ENCODE measurements at places on chromosomes 3 and 15. TPM values are rescaled to one million over a fixed set of nuclear protein-coding genes. Genes with fewer than 3 reads are reported as not detected.
A peak's percentile ranks its signal among the peaks of the same experiment; 100 is the strongest.

Gene RAB6B
- 49.2 TPM for total RNA-seq

Gene ANKUB1
- total RNA-seq, result not detected

Gene TM4SF4
- total RNA-seq, result 0.46 TPM

DNA sequence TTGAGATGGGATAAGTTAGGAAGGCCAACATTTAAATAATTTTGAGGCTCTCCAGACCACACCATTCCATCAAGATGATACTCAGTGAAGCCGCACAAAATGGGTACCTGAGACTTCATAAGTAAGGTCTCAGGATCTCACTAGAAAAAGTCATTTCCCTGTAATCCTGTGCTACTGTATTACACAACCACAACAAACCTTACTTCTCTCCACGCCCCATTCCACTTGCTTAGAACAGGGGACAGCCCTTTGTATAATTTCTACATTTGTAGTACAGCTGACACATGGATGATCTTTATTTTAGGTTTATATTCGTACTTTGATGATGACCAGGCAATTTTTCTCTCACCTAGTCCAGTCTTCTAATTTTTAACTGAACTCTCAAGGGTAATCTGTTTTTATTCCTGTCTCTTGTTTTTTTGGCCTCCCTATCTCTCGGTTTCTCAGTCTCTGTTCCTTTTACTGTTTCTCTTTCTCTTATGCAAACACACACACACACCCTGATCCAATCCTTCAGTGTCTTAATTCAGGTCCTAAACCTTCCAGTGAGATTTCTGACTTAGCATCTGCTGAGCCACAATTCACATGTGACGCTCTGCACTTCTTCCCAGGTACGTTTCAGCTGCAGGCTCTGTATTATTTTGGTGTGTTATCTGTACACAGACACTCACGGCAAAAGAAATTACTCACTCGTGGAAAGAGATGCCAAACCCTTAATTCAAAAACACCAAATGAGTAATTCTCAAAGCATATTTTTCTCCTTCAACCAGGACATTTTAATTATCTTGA is 223.2 kb upstream of the THBS1 start:
- no peak for DNase-seq
- no peak overlapping the region for H3K27ac ChIP-seq
- H3K4me1 ChIP-seq, result no peaks in the 10 kb centered on the region
- H3K36me3 ChIP-seq, result no peaks in the 10 kb centered on the region

GRCh38 chr3:123085293-123085931 is 18.6 kb downstream of the PDIA5 start:
- peaks cover 64% of the 10 kb centered on the region for H3K4me1 ChIP-seq
- no peaks in the 10 kb centered on the region for H3K27me3 ChIP-seq
- peak overlapping the region; percentile 74 for H3K27ac ChIP-seq

- DNase-seq, result no peak
- H3K4me1 ChIP-seq, result peaks cover 16% of the 10 kb centered on the region
- H3K36me3 ChIP-seq, result no peaks in the 10 kb centered on the region
- H3K27me3 ChIP-seq, result no peaks in the 10 kb centered on the region
- peak overlapping the region; percentile 61 for H3K4me3 ChIP-seq
Measured at GRCh38 chr3:12992629-12993516, 80.4 kb downstream of the IQSEC1 start.

DNA sequence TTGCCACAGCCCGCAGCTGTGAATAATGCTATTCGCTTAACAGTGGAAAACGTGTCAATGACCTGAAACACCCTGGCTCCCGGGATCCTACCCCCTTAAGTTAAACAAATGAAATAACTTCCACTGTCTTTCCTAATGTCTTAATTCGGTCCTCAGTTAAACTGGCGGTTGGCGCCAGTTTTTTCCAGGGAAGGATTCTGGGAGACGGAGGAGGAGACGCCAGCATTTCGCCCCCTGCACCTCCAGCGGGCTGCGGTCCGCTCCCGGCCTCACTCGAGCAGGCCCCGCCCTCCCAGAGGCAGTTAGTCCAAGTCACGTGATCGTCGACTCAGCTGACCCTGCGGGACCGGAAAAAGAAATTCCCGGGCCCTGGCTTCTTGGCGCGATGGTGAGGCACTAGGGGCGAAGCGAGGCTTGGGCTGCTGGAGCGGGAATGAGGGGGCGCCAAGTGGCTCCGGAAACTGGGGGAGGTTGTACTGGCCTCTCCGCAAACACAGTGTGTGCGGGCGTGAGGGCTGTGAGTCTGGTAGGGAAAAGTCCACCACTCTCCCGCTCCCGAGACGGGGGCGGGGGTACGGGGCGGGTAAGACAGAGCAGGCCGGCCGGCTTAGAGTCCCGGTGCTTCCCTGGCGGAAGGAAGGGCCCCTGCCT is at the start of gene COMMD4:
TSS of gene COMMD4 (plus strand) at position 359 of the 651 bp plus-strand sequence. CDS start at position 386, 27 bp downstream.
- H3K27me3 ChIP-seq, result no peaks in the 10 kb centered on the region
- peak within 1 kb of the TSS; percentile 91 for H3K27ac ChIP-seq
- no peaks in the 10 kb centered on the region for H3K36me3 ChIP-seq
- peak; percentile 56 for DNase-seq
- peaks cover 12% of the 10 kb centered on the region for H3K4me1 ChIP-seq
- peak within 1 kb of the TSS; percentile 81 for H3K4me3 ChIP-seq

GRCh38 chr3:119630128-119630879 is 30.1 kb downstream of the POPDC2 start:
- H3K4me1 ChIP-seq, result no peaks in the 10 kb centered on the region
- DNase-seq, result no peak
- H3K27me3 ChIP-seq, result peaks cover 2% of the 10 kb centered on the region
- no peaks in the 10 kb centered on the region for H3K36me3 ChIP-seq
- H3K27ac ChIP-seq, result no peak overlapping the region

GRCh38 chr3:64972793-64973192 is 285.0 kb upstream of the ADAMTS9 start:
- DNase-seq, result no peak
- no peaks in the 10 kb centered on the region for H3K36me3 ChIP-seq
- no peaks in the 10 kb centered on the region for H3K4me1 ChIP-seq
- H3K27ac ChIP-seq, result no peak overlapping the region

DNA sequence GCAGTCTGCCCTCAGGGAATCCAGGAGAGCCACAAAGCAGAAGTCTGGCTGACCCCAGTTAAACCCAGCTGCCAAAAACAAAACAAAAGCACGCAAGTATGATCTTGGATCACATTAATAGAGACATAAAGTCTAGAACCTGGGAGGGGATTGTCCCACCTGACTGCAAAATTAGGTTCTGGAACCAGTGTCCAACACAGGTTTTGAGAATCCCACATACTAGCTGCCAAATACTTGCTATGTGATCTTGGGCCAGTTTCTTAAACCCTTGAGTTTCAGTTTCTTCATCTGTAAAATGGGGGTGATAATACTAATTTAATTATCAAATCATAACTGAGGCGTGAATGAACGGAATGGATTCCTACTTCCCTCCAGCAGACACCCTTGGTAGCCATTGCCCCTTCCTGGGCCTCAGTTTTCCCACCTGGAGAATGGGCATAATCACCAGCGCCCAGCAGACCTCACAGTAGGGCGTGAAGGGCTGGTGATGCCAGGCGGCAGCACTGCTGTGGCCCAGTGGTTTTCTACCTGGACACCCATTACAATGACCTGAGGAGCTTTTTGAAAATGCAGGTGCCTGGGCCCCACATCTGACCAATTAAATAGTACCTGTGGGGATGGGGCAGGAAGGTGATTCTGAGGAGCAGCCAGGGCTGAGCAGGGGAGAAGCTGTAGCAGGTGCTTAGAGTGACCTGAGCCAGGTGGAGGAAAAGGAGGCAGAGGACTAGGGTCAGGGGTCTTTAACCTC is 32.2 kb downstream of the GRIP2 start:
- no peak overlapping the region for H3K4me3 ChIP-seq
- H3K27ac ChIP-seq, result no peak overlapping the region
- H3K36me3 ChIP-seq, result no peaks in the 10 kb centered on the region
- H3K27me3 ChIP-seq, result no peaks in the 10 kb centered on the region

DNA sequence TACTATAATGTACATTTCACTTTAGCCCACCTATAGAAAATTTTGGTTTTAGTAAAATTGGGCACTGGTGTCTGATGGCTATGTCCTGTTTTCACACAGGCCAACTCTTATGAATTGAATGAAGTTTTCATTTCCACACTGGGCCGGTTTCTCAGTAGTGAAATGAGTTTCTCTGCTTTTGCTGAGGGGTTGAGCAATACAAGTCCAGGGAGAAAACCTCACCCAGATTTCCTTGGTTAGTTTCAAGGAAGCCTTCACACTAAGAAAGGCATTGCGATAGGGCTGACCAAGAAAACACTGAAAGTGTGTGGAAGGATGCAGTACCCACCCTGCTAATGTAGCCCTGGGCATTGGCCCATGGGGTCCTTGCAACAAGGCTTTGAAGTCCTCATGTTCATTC is 331.5 kb upstream of the CFAP20DC start:
- DNase-seq, result no peak
- H3K27ac ChIP-seq, result no peak overlapping the region
- no peaks in the 10 kb centered on the region for H3K4me1 ChIP-seq
- H3K4me3 ChIP-seq, result no peak overlapping the region
- H3K36me3 ChIP-seq, result no peaks in the 10 kb centered on the region

DNA sequence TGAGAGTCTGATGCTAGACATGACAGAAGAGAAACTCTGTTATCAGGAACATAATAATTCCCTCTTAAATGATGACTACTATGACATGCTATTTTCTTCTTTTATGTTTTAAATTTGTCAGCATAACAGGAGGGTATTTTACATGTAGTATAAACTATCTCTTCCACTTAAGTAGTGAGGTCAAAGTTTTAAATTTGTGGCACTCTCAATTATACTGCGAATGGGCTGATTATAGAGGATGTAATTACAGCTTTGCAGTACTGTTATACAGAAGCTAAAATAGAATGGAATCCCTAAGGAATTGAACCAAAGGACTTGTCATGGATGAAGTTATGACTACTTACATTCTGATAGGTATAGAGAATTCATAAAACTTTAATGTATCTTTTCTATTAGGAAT is 34.3 kb downstream of the CMSS1 start:
- DNase-seq, result no peak
- no peaks in the 10 kb centered on the region for H3K36me3 ChIP-seq
- H3K27me3 ChIP-seq, result no peaks in the 10 kb centered on the region
- no peak overlapping the region for H3K4me3 ChIP-seq
- H3K4me1 ChIP-seq, result no peaks in the 10 kb centered on the region
- H3K27ac ChIP-seq, result no peak overlapping the region

DNA sequence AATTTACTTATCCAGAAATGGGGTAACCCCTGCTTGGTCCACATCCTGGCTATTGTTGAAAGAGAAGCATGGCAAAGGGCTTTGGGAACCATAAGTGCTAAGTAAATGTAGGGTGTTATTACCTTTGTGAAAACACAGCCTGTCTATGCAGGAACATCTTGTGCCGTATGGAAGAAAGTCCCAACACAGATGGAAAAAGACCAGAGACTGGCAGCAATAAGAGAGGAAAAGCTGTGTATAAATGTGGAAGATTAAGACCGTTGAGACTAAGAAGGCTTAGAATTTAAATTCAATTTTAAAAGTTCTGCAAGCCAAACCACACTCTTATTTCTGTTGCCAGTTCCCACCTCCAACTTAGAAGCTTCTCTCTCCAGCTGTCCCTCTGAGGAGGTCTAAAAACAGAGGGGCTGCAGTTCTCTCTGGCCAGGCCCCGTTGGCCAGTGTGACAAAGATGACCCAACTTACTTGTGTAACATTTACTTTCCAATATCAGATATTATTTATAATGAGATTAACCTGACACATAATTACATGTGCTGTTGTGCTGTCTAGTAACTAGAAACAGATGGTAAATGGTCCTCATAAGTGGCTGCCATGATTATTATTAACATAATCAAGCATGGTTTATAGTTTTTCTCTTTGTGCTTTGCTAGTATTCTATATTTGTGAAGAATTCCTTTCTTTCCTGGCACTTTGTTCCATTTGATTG is 7.0 kb downstream of the MINDY4B start:
- no peak overlapping the region for H3K4me3 ChIP-seq
- H3K36me3 ChIP-seq, result no peaks in the 10 kb centered on the region
- no peak overlapping the region for H3K27ac ChIP-seq
- peaks cover 34% of the 10 kb centered on the region for H3K27me3 ChIP-seq

- peak overlapping the region; percentile 73 for H3K27ac ChIP-seq
- H3K36me3 ChIP-seq, result no peaks in the 10 kb centered on the region
- peaks cover 45% of the 10 kb centered on the region for H3K4me1 ChIP-seq
- H3K4me3 ChIP-seq, result no peak overlapping the region
- no peak for DNase-seq
Measured at GRCh38 chr3:195095704-195096036, 175.3 kb downstream of the XXYLT1 start.

DNA sequence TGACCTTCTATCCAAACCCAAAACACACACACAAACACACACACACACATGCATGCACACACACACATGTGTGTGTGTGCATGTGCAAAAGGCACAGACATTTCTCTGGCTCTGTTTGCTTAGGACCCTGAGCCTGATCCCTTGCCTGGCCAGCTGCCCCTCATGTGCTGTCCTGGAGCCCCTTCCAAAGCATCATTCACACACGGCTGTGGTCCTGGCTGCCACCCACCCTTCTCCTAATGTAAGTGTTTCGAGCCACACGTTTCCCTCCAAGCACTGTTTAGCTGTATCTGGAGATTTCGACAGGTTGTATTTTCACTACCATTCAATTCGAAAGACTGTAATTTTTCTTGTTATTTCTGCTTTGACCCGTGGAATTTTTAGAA is 45.8 kb upstream of the KLF13 start:
- H3K36me3 ChIP-seq, result no peaks in the 10 kb centered on the region
- no peak overlapping the region for H3K4me3 ChIP-seq
- no peak overlapping the region for H3K27ac ChIP-seq
- peaks cover 13% of the 10 kb centered on the region for H3K4me1 ChIP-seq
- DNase-seq, result no peak

DNA sequence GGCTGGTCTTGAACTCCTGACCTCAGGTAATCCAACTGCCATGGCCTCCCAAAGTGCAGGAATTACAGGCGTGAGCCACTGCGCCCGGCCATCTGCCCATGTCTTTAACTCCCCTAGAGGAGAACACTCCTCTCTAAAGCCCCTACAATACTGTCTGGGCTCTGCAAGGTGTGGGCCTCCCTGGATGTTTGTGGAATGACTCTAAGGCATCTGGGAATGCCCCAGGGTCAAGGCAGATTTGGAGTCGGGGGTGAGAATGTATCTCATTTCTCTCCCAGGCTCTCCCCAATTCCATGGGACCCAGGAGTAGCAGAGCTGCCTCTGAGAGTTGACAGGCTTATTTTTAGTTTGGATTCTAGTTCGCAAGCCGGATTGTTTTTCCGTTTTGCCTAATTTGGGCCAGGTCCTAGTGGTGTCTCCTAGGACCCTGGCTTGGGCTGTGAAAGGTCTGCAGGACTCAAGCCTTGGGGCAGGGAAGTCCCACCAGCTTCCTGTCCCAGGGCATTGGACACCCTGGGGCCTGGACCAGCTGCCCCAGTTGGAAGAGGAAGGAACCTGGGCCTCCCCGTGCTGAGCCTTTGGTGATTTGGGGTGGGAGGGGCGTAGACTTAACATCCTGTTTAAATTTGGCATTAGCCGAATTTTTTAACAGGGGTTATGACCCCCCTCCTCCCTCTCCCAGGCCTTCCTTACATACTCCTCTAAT is 53.5 kb downstream of the MAGEF1 start:
- no peak overlapping the region for H3K4me3 ChIP-seq
- no peaks in the 10 kb centered on the region for H3K4me1 ChIP-seq
- H3K36me3 ChIP-seq, result no peaks in the 10 kb centered on the region
- no peak for DNase-seq
